ENCODE measurements at places on chromosomes 5 and 9.

- peak; percentile 65 for DNase-seq
Observed at GRCh38 chr5:149838881-149839739, 105.5 kb downstream of the PDE6A start.

DNA sequence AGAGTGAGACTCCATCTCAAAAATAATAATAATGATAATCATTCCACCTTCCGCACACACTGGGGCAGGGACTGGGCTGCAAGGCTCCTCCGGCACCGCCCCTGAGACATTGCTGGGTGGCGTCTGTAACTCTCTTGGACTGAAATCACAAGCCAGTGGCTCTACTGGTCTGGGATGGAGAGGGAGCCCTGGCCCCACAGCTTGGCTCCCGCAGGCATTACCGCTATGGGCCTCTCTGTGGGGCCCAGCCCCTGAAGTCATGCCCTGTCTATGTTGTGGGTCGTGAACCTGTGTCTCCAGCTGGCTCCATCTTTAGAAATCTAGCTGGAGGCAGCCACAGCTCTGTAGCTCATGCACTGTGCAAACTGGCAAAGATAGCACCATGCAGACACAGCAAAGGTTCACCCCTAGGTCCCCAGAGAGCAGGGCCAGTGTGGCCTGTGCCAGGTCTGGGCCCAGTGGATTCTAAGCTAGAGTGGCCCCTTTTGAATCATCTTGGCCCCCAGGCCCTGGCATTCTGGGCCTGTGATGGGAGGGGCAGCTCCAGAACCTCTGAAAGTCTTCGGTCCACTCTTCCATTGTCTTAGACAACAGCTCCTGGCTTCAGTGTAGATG, 36.1 kb upstream of the COL5A1 start:
- DNase-seq: no peak

DNA sequence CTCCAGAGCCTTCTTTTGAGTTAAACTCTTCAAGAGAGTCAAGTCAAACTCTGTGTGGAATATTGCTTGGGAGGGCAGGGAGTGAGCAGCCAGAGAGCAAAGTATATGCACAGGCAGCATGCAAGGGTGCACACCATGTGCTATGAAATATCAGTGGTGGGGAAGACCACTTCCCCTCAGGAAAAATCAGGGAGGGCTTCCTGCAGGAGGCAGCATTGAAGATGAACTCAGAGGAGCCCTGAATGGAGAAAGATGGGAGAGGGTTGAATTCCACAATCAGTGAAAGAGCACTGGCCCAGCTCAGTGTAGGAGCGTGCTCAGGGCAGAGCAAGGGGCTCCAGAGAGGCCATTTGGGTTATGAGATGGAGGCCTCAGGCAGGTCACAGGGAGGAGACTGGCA, 41.9 kb downstream of the CCDC180 start:
- no peak for DNase-seq

GRCh38 chr5:148623741-148624140, 30.6 kb downstream of the HTR4 start:
- DNase-seq: peak; percentile 1

- no peak for DNase-seq
Observed at GRCh38 chr5:73265641-73266040, 92.6 kb downstream of the TMEM174 start.

GRCh38 chr5:151869843-151870242, 54.8 kb downstream of the GLRA1 start:
- no peak for DNase-seq

DNA sequence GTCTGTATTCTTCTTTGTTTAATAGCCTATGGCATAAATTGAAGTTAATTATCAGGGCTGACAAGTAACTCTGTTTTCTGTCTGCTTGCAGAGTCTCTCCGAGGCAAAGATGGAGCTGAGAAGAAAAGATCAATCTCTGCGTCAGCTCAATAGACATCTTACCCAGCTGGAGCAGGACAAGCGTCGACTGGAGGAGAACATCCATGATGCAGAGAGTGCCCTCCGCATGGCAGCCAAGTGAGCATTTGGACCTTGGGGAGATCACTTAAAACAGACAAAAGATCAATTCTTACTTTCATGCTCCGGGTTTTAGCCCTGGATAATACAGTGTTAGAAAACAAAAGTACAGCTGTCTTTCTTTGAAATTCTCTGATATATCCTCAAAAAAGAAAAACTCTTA, 293.8 kb downstream of the CCDC171 start:
- no peak for DNase-seq

DNA sequence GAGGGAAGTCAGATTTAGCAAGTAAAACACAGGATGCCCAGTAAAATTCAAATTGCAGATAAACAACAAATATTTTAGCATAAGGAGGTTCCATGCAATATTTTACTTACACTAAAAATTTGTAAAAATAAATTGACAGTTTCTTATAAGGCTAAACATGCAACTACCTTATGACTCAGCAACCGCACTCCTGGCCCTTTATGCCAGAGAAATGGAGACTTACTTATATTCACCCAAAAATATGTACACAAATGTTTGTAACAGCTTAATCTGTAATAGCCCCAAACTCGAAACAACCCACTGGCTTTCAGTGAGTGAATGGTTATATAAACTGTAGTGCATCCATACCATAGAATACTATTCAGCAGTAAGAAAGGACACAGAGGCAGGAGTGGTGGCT, 28.6 kb upstream of the TRIM14 start:
- no peak for DNase-seq

DNA sequence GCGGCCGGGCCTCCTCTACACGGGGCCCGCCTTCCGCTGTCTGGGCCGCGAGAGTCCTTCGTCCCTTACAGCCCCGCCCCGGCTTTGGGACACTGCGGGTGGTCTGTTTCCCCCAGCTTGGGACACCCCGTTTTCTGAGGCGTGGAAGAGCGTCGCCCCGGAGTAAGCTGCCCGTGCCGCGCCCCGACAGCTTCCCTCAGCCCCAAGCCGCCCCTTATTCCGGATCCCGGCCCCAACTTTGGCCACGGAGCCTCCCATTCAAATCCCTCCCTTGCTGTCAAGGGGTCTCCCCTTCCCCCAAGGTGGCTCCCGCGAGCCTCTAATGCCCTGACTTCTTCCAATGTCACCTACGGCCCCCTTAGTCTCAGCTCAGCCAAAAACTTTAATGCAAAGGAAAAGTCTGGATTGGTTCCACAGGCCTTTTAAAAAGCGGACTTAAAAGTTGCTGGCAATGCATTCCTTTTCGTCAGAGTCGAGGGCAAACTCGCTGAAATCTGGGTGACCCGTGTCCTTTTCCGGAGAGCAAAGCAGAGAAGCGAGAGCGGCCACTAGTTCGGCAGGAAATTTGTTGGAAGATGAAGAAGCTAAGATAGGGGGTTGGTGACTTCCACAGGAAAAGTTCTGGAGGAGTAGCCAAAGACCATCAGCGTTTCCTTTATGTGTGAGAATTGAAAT, 19.8 kb downstream of the EXOSC2 start:
- peak; percentile 41 for DNase-seq

GRCh38 chr5:6393596-6394194, 15.3 kb upstream of the MED10 start:
- DNase-seq: no peak

DNA sequence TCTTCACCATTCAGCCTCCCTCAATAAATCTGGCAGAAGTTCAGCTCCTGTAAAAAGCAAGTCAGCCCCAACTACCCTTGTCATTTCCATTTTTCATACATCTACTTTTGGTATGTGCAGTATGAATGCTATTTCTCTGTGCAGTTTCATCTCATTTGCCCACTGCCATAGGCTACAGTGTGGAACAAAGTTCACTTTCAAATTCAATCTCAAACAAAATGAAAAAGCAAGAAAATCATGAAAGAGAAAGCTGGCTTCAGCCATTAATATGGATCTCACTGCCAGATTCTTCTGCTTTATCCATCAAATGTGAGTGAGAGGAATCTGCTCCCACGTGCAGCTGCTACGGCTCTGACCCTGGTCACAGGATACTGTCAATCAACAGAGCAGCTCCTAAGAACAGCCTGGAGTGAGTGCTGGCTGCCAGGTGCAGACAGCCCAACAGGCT, 494.2 kb downstream of the ZNF608 start:
- peak; percentile 56 for DNase-seq

DNA sequence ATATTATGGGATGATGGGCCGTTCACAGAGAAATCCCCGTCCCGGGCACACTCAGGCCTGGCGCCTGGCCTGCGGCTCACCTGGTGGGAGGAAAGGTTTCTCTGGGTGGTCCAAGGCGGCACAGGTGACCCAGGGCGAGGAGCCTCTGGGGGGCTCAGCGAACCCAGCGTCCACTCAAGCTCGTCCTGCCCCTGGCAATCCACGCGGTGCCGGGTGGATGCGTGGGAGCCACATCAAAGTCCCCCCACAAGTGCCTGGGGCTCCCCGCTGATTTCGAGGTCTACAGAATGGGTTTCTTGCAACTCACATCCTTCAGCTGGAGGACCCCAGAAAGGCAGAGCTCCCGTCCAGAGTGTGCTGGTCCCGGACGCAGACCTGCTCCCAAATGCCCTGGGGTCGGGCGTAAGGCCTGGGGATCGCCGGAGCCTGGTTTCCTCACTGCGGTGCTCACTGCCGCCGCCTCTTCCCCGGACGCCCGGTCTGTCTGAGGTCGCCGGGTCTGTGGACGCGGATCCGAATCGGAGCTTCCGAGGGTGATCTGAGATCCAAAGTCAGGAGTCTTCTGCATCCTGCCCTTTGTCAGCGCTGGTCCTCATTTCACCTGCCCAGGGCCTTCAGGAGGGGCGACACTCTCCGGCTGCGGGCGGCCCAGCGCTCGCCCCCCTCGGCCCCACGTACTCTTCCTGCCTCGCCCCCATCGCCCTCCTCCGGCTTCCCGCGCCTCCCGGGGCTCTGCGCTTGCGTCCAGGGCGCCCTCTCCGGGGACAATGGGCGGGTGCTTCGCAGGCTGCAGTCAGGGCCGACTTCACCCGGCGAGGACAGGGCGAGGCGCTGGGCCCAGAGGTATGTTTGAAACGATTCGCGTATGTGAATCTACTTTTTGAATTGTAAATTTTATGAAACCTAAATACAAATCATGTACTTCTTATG, 20.0 kb upstream of the RUFY1 start:
- DNase-seq: peak; percentile 38

- peak; percentile 38 for DNase-seq
Observed at GRCh38 chr5:68217528-68217927, 2.0 kb downstream of the PIK3R1 start.

GRCh38 chr9:90176901-90177300, 465.7 kb downstream of the DIRAS2 start:
- DNase-seq: no peak

GRCh38 chr9:127503379-127503921, 52.1 kb downstream of the LRSAM1 start:
- DNase-seq: no peak

DNA sequence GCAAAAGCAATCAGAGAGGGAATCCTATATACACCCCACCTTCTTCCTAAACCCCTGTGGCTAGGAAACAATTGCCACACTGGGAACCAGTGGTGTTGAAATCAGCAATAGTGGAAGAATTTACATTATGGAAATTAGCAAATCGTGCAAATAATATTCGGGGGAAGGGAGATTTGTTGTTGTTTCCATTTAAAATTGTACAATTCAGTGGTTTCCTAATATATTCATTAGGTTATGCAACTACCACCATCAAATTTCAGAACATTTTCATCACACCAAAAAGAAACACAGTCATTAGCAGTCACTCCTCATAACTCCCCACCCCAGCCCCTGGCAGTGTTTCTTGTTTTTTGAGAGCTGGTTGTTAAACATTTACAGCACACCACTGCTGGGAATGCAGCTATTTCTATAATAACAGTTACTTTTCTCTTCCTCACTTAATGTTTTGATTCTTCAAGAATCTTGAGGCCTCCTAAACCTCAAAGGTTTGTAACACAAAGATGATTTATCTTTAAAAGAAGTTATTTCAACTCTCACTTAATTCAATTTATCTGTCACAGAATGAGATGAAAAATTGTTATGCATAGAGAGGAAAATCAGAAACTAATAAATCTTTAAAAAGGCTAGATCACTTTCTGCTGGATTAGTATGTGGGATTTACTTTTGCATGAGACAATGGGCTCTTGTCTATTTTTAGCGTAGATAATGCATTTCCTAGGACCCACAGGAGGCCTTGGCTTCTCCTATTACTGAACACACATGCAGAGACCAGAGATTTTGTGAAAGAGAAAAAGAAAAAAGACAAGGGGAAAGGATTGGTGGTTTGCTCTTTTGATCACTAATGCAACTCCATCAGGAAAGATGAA, 91.8 kb upstream of the DAPK1 start:
- peak; percentile 43 for DNase-seq

DNA sequence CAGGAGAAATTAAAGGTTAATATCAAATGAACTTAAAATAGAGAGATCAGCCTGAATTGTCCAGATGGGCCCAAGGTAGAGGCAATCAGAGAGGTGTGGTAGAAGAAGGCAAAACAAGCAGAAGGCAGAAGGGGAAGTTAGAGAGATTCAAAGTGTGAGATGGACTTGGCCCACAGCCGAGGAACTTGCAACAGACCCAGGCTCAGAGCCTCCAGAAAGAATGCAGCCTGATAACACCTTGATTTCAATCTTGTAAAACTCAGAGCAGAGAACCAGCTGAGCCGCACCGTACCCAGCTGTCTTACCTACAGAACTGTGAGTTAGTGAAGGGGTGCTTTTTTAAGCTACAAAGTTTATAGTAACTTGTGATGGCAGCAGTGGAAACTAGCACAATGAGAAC, 190.9 kb downstream of the RFK start:
- no peak for DNase-seq

- DNase-seq: peak; percentile 33
Observed at GRCh38 chr9:419571-420171, 205.0 kb downstream of the DOCK8 start.

- DNase-seq: peak; percentile 81
Observed at GRCh38 chr9:4987961-4988421, 2.9 kb downstream of the JAK2 start.

GRCh38 chr5:59517926-59518585, 375.5 kb downstream of the PDE4D start:
- peak; percentile 72 for DNase-seq

DNA sequence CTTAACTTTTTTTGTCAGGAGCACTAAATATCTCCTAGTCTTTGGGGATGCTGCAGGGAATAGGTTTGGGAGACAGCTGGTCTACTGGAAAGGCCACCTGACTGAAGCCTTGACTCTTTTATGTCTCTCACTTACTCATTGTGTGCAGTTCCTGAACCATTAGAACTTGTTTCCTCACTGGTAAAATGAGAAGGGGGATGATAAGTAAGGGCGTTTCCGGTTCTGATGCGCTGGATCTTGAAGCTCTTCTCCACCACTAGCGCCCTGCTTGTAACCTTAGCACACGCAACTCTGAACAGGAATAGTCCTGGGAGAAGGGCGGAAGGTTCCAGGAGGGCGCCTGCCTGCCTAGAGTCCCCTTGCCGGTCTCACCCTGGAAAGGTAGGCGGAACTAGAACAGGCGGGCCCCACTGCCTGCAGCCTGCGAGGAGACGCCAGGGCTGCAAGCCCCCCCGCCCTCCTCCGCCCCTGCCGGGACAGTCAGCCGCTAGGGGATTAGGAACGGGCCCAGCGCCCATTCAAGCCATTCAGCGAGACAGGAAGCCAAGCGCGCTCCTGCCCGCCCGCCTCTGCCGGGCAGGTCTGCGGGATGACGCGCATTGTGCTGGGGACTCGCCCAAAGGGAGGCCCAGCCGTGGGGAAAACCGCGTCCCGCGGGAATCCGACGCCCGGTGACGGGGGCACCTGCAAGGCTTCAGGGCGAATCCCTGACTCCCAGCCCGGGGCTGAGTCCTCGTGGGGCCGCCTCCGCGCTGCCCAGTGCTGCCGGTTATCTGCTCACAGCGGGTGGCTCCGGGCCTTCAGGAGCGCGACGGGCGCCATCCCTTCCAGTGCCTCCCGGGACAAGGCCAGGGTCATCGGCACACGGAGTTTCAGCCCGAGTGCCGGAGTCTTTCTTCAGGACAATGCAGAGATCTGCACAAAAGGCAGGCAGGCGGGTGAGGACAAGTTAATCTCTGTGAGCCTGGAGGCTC, 44.0 kb upstream of the XPA start:
- peak; percentile 23 for DNase-seq

All from choroid plexus epithelial cell (primary cell).